ENCODE measurements at places on chromosomes 1 and 21.
A peak's percentile ranks its signal among the peaks of the same experiment; 100 is the strongest.

GRCh38 chr1:206824331-206824730, 41.1 kb upstream of the IL20 start:
- DNase-seq = no peak

DNA sequence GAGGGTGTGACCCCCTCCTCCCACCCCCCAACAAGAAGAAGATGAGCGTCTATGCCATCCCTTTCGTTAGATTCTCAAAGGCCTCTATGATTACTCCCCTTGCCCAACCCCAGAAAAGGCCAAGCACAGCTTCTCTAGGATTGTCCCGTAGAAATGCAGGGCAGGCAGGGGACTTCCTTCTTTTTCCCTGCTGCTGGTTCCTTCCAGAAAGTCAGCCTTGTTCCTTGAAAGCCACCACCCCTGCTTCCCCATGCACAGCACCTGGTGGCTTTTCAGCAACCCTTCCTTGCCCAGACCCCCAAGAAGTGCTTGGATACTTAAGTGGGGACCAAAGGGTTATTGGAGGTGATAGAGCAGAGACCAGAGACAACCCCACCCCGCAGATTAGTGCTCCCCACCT, 75.1 kb downstream of the ARHGEF10L start:
- DNase-seq = no peak

DNA sequence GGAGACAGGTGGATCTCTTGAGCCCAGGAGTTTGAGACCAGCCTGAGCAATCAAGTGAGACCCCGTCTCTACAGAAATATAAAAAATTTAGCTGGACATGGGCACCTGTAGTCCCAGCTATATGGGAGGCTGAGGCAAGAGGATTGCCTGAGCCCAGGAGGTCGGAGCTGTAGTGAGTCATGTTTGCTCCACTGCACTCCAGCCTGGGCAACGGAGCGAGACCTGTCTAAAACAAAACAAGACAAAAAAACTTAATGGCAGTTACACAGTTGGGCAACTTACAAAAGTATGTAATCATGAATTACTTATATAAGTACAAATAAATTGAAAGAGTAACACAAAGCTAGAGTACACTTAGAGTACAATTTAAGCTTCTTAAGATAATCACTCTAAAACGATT, 25.2 kb downstream of the RC3H1 start:
- DNase-seq = no peak

- DNase-seq = peak; percentile 58
Measured at GRCh38 chr1:154951901-154952657, 3.8 kb downstream of the PBXIP1 start.

DNA sequence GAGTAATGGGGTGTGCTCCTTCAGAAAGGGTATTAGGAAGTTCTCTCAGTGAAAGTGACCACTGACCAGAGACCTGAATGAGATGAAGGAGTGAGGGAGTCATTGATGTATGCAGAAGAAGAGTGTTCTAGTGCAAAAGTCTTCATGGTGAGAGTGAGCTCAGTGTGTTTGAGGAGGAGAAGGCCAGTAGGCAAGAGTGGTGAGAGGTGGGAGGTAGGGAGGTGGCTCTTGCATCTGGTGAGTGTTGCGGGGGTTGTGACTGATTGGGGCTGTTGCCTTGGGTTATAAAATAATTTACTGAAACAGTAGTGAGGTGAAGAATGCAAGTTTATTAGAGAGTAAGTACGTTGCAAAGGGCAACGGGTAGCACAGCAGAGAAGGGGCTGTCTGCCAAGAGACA, 26.2 kb downstream of the FMN2 start:
- no peak for DNase-seq

DNA sequence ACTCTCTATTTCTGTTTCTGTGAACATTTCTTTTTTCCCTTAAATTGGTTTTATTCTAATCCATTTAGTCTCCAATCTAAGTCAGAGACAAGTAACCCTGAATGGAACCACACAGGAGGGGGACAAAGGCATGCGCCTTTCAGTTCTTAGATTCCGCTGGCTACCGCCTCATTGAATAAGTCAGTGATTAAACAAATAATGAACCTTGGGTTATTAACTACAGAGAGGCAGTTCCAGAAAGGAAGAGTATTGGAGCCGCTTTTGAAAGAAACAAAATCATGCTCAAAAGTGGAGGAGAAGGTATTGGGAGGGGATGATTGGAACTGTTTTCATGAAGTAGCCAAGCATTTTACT, 459.8 kb upstream of the DAB1 start:
- no peak for DNase-seq

All from activated CD8-positive, alpha-beta memory T cell treated with anti-CD3 and anti-CD28 coated beads, Interleukin-2, amount 50 U/mL, for 4 hours (primary cell).